ENCODE measurements at places on chromosomes 1 and 21.

DNA sequence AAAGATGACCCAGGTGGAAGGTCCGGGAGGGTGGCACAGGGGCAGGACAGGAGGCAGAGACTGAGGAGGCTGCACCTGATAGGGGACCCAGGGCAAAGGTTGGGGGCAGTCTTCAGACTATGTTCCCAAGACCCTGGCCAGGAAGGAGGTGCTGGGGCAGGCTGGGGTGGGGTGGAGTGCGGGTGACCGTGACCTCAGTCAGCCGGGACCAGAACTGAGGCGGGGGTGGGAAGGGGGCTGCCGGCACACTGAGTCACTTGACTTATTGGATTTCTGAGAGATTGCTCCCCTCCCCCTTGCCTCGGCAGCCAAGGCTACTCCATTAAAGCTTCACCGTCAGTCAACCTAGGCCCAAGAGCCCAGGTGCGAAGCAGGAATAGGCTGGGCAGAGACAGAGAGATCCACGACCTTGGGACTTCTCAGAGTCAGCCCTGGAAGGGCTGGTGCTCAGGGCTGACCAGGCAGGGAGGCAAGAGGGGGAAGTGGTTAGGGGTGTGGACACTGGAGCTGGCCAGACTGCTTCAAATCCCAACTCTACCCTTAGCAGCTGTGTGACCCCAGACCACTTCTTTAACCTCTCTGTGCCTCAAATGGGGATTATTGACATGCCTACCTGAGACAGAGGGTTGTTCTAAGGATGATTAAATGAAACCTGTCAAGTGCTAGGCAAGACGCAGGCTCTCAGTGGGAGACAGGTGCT is 47.9 kb upstream of the LAPTM5 start:
- no peak for DNase-seq

- no peak for DNase-seq
These were observed 259.3 kb upstream of the SGIP1 start for GRCh38 chr1:66274634-66275033.

DNA sequence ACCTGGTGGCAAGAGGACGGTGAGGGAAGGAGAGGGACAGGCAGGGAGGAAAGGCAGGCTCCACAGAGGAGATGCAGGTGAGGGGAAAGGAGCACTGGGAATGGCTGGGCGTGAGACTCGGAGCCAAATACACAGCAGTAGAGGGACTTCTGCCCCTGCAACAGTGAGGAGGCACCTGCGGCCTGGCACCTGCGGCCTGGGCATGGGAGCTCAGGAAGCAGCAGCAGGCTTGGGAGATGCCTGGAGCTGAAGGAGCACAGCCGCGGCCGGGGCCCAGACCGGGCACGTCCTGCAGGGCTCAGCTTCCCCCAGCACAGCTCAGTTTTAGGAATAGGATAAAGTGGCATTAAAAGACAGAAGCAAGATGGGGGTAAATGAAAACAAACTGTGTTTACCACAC is 20.9 kb upstream of the TSPEAR start:
- DNase-seq: no peak

DNA sequence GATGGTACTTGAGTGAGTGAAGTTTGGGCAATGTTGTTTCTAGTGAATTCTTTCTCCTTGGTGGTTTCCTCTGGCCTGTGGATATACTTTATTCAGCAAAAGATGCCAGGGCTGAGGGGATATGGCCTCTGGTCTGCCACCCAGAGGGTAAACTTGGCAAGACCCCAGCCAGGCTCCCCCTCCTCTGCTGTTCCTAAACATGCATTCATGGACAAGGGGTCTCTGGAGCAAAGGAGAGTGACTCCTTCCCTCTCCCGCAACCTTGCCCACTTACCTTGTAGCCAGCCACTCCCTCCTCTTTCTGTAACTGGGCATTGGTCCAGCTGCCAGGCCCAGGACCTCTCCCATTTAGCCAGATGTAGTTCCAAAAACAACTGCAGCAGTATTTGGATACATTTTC is 43.8 kb downstream of the RUNX3 start:
- DNase-seq: no peak

DNA sequence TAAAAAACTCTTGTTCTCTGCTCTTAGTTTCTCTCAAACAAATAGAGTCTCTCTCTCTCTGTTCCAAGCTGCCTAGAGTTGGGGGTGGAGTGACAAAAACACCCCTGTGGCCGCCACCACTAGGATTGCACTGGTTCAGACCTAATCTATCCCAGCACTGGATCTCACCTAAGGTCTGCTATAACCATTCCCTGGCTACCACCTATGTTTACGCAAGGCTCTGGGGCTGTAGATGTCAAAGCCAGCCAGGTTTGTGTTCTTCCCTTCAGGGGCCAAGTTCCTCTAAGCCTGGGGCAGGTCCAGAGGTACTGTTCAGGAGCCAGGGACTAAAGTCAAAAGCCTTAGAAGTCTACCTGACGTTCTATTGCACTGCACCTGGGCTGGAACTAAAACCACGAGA is 12.8 kb upstream of the CYP2J2 start:
- DNase-seq: no peak

DNA sequence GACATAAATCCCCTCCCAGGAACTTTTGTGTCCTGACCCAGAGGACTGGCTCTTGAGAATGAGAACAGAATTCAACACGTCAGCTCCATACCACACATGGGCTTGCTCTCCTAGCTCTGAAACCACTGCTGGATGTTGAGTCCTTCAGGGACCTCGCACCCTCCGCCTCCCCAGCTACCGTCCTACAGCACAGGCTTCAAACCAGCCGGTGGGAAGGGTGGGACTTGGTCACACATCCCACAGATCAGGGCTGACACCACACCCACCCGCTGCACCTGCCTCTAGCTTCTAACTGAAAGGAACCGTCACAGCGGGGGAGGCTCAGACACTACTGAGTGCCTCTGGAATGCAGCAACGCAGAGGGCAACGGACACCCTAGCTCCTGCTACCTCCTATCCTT is 24.0 kb downstream of the MRAP start:
- no peak for DNase-seq

GRCh38 chr1:181128592-181129497 is 40.3 kb downstream of the IER5 start:
- DNase-seq: no peak

- no peak for DNase-seq
These were observed 51.0 kb downstream of the RPL5 start for GRCh38 chr1:92882819-92883218.

- no peak for DNase-seq
These were observed 1.4 kb upstream of the NUP133 start for GRCh38 chr1:229509576-229509975.

GRCh38 chr1:26317612-26318337 is at the start of gene CD52:
Gene CD52 (plus strand): TSS chr1:26317958. CDS start chr1:26318018, 60 bp downstream.
- DNase-seq: no peak

DNA sequence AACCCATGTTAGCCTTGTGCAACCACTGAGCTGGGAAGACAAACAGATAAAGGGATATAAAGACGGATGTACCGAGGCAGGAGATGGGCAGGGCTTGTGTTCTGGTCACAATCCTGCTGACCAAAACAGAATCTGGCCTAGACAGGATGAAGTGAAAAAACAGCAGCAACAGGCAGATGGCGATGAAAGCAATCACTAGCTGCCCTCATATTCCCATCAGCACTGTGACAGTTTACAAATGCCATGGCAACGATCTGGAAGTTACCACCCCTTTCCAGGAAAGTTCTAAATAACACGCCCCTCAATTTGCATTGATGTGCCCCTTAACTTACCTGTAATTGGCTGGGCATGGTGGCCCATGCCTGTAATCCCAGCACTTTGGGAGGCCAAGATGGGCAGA is 40.6 kb upstream of the CD46 start:
- DNase-seq: no peak

DNA sequence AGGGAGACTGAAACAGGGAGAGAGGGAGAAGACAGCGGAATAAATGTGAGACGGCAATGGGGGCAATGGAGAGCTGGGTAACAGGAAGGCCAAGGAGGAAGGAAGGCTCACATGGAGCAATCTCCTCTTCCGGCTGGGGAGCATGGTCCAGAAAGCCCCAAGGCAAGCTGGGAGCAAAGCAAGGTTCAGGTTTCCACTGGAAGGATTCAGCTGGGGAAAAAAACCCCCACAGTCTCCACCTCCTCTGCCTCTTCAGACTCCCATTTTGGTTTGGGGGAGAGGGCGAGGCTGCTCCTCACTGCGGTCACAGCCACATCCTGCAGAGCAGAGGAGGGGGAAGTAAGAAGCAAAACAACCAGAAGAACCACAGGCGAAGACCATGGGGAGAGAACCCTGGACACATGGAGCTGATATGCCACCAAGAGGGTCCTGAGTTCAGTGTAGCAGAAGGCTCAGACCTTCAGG is 650 bp downstream of the TNFAIP8L2 start:
- DNase-seq: no peak

GRCh38 chr1:115365738-115366137 is 27.7 kb upstream of the NGF start:
- no peak for DNase-seq

DNA sequence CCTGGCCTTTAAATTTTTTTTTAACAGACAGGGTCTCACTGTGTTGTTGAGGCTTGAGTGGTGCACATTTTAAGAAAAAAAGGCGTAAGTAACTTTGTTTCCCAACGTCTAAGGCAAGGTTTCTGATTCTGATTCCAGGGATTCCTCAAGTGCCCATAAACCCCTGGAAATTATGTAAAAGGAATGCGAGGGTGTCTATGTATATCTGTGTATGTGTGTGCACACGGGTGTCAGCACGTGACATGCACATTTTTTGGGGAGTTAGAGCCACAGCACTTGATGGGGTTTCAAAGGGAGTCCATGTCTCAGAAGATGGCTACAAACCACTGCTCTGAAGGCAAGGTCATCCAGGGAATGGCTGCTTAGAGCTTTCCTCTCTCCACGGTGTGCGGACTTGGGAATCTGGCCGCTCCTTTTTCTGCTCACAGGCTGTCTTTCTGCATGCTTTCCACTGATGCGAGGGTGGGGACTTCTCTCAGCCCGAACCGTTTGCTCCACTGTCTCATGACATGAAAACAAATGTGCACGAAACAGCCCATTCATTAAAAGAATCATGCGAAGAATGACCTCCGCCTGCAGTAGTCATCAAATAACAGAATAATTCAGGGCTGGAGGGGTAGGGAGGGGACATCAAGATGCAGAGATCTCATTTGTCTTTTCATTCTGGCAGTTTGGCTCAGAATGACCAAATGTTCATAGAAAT is 18.7 kb upstream of the RERE start:
- no peak for DNase-seq

- DNase-seq: no peak
These were observed 37.3 kb downstream of the NPHP4 start for GRCh38 chr1:5954964-5955363.

DNA sequence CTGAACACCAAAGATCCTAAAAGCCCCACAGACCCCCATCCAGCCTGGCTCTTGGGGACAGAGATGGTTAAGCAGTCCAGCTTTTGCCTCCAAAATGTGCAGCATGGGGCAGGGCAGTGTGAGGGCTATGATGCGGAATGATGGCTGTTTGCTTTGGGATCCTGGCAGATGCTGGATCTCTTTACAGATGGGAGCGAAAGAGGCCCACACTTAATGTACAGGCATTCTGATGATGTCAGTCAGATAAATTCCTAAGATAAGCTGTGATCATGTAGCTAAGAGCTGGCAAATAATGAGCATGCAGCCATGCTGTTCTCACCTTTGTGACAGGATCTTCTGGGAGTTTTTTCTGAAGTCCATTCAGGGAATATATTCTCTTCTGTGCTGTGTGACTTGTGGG is 17.6 kb upstream of the KCNQ4 start:
- DNase-seq: no peak

DNA sequence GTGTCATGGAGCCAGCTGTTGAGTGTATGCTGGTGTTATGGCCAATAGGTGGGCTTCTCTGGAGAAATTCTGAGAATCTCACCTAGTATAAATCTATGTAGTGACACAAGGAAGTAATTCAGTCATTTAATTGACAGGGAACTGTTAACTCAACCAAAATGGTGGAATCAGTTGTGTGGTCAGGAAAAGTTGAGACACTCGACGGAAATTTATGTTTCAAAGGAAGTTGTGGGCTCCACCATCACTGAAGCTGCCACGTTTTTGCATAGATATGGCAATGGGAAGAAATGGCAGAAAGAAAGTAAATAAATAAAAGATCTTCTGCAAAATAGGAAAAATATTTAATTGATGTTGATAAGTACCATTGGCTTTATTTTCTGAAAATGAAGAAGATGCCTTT is 84.5 kb downstream of the ATP6V1G3 start:
- no peak for DNase-seq

DNA sequence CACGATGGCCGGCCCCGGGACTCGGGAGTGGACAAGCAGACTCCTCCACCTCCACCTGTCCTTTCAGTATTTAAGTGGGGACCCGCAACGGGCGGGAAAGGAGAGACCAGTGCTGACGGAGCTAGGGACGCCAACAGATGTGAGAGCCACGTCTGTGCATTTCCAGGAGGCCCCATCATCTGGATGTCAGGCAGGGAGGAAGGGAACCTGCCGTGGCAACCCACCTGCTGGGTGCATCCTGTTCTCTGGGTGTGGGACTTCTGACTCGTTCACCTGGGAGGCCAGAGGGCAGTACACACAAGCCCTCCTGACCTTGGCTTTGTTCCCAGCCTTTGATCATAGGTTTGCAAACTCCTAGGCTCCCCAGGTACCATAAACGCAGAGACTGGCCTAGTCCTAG is 5.6 kb upstream of the PCBP3 start:
- no peak for DNase-seq

DNA sequence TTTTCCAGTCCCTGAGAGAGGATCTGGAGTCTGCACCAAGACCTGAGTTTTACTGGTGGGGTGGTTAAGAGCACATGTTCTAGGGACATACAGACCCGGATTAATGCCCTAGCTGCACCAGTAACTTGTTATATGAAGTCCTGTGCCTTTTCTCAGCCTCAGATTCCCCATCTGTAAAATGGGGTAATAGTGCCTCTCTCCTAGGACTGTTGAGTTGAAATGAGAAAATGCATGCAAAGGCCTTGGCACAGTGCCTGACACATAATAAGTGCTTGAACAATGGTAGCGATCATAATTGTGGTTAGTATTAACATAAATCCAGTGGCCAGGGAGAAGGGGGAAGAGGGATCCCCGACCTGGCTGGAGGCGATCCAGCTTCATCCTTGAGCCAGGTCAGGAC is 12.3 kb downstream of the AHDC1 start:
- no peak for DNase-seq

DNA sequence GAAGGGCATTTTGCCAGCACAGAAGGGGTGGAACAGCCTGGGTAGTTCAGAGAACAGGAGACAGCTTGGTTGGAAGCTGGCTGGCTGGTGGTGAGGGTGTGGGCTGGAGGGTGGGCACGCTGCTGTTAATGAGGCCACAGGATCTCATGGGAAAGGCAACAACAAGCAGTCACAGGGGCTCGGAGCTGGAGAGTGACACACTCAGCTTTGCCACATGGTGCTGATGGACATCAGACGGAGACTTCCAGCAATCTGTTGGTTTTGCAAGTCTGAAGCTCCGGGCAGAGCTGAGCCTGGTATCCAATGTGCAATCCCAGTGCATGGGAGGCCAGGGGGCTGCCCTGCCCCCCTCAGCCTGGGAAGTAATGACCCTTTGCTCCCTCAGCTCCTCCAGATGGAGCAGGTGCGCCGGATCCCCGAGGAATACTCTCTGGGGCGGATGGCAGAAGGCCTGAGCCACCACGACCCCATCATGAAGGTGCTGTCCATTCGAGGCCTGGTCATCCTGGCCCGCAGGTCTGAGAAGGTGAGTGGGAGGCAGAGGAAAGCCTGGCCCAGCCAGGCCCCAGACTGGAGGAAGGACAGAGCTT is 15.6 kb upstream of the TTC4 start:
- DNase-seq: no peak

Measured in NCI-H748 treated with DMSO at 0.1 percent for 48 hours (cell line).